AG09319 (cell line): ENCODE measurements at places on chromosomes 11 and 22.

GRCh38 chr11:29153078-29153477, 863.8 kb downstream of the KCNA4 start:
- DNase-seq: no peak

DNA sequence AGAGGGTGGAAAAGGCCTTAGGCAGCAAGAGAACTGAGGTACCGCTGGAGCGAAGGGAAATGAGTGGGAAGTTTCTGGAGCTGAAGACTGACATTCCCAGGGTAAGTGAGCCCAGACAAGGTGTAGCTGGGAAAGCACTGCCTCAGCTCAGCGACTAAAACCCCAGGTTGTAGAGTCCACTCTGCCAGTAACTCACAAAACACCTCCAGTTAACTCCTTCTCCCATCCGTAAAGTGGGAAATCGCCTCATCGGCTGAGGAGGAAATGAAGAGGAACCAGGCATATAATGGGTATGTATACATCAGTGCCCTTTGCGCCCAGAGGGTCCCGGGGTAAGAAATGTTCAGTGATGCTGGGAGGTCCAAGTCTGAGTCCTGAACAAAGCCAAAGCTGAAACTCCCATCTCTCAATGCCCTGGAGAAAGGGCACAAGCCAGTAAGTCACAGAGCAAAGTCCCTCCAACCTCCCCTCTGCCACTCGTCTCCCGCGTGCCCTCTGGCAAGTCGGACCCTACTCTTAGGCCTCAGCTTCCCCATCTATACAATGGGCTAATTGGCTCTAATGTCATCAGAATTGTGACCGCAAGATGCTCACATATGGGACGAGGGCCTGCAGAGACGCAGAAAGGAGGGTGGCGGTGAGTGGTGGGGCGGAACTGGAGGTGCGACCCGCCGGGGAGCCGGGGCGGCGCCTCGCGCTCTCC, 588 bp downstream of the VPS37C start:
- DNase-seq: no peak

GRCh38 chr11:10796191-10796590, 12.5 kb downstream of the EIF4G2 start:
- DNase-seq: no peak

GRCh38 chr11:63212742-63213141, 30.7 kb downstream of the SLC22A25 start:
- no peak for DNase-seq

DNA sequence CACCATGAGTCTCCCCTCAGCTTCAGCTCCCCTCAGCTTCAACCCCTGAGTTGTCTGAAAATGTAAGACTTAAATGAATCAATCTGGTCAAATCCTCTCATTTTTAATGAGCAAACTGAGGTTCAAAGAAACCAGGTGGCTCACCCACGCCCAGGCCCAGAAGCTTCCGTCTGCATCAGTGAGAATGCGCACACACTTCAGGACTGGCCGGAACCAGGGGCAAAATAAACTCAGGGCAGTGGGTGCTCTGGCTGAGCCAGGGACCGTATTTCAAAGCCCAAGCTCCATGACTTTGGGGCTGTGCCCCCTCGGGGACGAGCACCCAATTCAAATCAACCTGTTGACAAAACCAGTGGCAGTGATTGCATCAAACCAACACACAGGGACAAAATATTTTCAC, 3.1 kb downstream of the SULT4A1 start:
- DNase-seq: no peak

DNA sequence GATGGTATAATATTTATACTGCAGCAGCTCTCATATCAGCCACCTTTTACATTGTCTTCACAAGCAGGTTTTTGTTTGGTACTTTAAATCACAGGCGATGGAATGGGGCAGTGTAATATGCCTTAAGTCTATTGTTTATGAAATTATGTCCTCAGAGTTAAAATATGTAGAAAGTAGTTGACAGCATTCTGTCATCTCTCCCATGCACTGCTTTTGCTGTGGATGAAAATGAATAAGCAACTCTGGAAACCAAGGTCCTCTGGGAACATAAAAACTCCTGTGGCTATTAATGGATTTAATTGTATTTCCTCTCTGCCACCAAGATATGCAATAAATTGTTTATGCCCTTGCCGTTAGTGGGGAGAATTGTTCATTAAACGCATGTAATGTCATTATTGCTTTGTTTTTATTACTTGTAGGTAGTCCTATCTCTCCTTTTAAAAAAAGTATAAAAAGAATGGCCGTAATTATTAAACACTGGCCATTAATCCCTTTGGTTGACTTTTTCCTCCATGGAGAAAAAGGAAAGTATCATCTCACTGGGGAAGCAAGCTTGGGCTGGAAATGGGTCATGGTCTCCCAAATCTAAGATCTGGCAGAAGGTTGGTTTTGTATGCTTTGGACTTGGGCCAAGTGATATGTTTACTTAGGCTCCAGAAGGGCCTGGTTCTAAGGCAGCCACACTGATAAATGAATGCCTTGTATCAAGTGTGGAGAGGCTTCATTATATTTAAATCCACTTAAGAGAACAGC, 13.1 kb downstream of the PACS1 start:
- DNase-seq: no peak

DNA sequence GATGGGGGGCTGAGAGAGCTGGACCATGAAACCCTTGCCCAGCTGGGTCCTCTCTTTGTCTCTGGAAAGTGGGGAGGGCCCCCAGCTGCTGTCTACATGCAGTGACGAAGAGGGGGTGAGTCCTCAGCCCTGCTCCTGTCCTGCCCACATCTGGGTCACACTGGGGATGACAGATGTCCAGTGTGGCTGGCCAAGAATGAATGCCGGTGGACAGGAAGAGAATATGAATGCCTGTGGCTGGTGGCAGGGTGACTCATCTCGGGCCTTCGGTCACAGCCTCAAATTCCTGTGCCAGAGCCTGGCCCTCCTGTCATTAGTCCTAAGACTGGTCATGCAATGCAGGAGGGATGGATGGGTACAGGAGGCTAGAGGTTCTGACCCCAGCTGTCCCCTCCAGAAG, 2.2 kb upstream of the PNPLA3 start:
- no peak for DNase-seq

DNA sequence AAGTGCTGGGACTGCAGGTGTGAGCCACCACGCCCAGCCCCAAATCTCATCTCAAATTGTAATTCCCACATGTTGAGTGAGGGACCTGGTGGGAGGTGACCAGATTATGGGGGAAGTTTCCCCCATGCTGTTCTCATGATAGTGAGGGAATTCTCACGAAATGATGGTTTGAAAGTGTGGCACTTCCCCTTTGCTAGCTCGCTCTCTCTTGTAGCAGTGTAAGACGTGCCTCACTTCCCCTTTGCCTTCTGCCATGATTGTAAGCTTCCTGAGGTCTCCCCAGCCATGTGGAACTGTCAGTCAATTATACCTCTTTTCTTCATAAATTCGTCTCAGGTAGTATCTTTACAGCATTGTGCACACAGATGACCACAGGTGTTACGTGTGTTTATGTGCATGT, 357.8 kb downstream of the CADM1 start:
- no peak for DNase-seq

- DNase-seq: no peak
Observed at GRCh38 chr11:4092026-4092425, 2.6 kb upstream of the RRM1 start.

DNA sequence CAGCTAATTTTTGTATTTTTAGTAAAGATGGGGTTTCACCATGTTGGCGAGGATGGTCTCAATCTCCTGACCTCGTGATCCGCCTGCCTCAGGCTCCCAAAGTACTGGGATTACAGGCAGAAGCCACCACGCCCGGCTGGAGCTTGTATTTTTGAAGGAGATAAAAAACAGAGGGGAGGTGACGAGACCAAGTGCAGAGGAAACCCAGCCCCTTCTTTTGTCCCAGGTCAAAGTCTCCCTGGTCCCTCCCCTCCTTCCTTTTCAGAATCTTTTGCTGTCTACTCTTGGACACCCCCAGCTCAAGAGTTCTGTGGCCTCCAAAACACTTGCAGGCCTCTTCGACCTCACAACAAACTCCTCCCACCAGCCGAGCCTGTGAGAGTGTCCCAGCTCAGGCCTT, 12.2 kb upstream of the TMEM184B start:
- no peak for DNase-seq

GRCh38 chr11:133711545-133711944, 133.8 kb downstream of the SPATA19 start:
- no peak for DNase-seq

DNA sequence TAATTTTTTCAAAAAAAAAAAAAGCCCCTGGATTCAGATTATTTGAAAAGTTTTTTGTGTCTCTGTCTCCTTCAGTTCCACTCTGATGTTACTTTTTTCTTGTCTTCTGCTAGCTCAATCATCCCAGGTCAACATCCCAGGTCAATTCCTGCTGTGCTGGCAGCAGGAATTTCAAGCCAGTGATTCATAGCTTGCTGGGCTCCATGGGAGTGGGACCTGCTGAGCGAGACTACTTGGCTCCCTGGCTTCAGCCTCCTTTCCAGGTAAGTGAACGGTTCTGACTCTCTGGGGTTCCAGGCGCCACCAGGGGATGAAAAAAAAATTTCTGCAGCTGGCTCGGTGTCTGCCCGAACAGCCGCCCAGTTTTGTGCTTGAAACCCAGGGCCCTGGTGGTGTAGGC, 31.4 kb downstream of the PLAAT5 start:
- no peak for DNase-seq

GRCh38 chr22:35598396-35598710, 18.8 kb downstream of the MB start:
- DNase-seq: no peak

DNA sequence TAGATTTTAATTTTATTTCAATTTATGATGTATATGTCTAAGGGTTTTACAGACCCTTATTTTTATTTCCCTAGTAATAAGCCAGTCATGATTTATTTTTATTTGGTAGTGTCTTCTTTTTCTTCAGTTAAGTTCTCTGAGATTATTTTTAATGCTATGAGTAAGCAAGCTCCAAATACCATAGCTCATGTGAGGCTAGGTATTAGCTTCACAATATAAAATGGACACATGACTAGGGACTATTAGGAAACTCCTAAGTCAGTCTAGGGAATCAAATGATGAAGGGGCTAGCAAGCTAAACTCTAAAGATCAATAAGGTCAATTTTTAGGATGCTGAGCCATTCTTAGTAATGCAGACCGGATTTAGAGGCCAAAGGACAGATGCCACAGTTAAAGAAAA, 45.9 kb downstream of the CKAP5 start:
- DNase-seq: no peak

GRCh38 chr11:129225190-129225589, 33.1 kb upstream of the ARHGAP32 start:
- DNase-seq: no peak

GRCh38 chr22:38317995-38318715, 922 bp upstream of the CSNK1E start:
- DNase-seq: no peak

DNA sequence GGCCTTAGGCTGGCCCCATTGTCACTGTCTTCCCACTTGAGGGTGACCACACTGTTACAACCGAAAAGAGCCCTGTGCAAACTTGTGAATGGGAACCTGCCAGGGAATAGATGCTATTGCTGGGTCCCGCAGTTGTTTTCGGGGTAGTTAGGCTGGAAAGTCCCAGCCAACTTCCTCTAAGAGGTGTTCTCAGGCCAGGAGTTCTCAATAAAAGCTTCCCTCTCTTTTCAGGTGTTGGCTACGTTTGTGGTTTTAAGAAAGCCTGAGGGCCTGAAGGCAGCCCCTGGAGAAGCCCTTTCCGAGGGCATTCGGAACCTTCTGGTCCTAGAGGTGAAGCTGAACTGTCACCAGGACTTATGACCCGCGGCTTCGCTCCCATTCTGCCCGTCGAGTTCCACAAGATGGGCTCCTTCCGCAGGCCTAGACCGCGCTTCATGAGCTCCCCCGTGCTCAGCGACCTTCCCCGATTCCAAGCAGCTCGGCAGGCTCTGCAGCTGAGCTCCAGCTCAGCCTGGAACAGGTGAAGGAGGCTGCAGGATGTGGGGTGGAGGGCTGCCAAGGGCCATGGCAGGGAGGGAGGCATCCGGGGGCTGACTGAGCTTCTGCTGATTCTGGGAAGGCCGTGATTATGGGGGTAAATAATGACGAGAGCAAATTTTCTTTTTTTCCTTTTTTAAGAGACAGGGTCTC, 104.8 kb downstream of the PRR5L start:
- no peak for DNase-seq

DNA sequence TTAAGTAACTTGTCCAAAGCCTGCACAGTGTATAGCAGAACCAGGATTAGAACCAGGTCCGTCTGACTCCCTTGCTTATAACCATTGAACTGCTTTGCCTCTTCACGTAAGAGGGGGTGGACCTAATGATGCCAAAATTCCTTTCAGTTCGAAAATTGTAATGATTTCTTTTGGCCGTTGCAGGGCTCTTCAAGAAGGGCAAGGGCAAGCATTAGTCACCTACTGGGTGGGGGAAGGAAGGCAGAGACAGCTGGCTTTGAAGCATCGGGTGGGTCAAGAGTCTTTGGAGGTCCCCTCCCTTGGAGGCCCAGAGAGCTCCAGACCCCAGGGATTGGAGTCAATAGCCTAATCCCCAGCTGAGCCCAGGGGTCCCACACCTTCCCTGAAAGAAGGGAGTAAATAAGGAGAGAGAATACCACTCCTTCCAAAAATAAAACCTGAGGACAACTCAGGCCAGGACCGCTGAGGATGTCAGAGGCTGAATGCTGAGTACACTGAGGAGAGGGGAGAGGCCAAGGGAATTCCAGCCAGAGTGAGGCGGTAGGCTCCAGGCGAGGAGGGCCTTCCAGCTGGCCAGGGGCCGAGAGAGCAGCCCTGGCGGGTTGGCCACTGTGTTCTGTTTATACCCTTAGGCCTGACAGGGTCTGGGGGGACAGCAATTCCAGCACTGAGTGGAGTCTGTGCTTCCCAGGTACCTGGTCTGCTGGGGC, 14.1 kb downstream of the CREB3L1 start:
- DNase-seq: no peak

- no peak for DNase-seq
Observed at GRCh38 chr11:129530154-129530895, 154.7 kb downstream of the BARX2 start.

DNA sequence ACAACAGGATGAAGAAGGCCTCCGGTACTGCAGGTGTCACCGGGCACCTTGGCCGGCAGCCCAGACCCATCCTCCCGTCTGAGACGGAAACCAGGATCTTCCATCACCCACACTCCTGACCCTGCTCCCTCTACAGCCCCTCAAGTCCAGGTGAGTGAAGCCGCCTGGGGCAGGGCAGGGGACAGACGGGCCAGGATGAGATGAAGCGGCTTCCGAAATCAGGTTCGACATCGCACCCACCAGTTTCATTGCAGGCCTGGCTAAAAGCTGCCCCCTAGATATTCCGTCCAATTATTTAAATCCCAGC, 639.1 kb downstream of the TBC1D22A start:
- DNase-seq: no peak

DNA sequence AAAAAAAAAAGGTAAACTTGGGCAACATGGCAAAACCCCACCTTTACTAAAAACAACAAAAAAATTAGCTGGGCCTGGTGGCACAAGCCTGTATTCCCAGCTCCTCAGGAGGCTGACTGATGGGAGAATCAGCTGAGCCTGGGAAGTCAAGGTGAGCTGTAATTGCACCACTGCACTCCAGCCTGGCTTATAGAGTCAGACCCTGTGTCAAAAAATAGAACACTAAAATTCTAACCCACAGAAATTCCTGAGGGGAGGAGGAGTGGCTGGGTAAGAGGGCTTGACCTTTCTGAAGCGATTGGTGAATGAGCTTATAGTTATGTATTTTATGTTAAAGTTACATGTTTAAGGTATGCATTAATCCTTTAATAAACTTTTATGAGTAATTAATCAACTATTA, 53.3 kb downstream of the FAT3 start:
- DNase-seq: no peak

GRCh38 chr11:131235328-131236298, 134.8 kb upstream of the NTM start:
- DNase-seq: no peak

- no peak for DNase-seq
Observed at GRCh38 chr22:31287818-31288495, 4.3 kb downstream of the PIK3IP1 start.
